ENCODE measurements at places on chromosomes 1 and 21. TPM values are rescaled to one million over a fixed set of nuclear protein-coding genes. Genes with fewer than 3 reads are reported as not detected.

The SLX9 gene
- total RNA-seq, result 7.3 TPM

The HSF2BP gene
- total RNA-seq, result 2.5 TPM

GRCh38 chr1:172764378-172764777 lies 105.5 kb downstream of the FASLG start:
- no peak for DNase-seq

GRCh38 chr1:234238060-234238459 lies 135.2 kb upstream of the COA6 start:
- DNase-seq, result no peak

DNA sequence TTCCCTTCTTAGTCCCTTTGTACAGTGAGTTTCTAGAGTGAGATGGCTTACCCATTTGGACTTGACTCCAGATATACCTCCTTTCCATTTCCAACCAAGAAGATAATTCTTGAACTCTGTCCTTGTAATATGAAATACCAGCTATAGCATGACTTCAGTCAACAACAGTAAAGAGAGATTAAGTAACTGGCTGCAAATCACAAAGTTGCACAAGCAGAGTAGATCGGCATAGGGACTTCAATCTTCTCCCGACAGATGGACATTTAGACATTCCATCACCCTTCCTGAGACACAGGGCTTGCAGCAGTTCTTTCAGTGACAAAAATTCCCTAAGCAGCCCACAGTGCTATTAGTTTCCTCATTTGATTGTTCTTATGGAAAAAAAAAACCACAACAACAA lies 44.6 kb downstream of the JAK1 start:
- DNase-seq, result no peak

GRCh38 chr1:44031252-44032169 lies at the start of gene SLC6A9:
TSS of gene SLC6A9 (minus strand) at chr1:44031462. CDS start at chr1:44024277, 7,185 bp downstream.
- no peak for DNase-seq

- DNase-seq, result no peak
Measured at GRCh38 chr1:67719329-67720196, 34.6 kb downstream of the GADD45A start.

The GJC2 gene
- 0.73 TPM for total RNA-seq

The C1QA gene
- total RNA-seq, result 5.8 TPM

GRCh38 chr1:82214606-82215005 lies 413.9 kb downstream of the ADGRL2 start:
- DNase-seq, result no peak

GRCh38 chr1:27994060-27994459 lies 34.3 kb downstream of the XKR8 start:
- DNase-seq, result no peak

The NBPF4 gene
- not detected for total RNA-seq

- no peak for DNase-seq
Measured at GRCh38 chr1:56548571-56548970, 30.8 kb downstream of the PLPP3 start.

- DNase-seq, result no peak
Measured at GRCh38 chr1:119549719-119550132, 42.7 kb downstream of the HSD3B1 start.

GRCh38 chr1:2340918-2341254 lies 50.5 kb downstream of the MORN1 start:
- DNase-seq, result no peak

The HSD3B2 gene
- not detected for total RNA-seq

The LCE1D gene
- not detected for total RNA-seq

The LAX1 gene
- total RNA-seq, result not detected

- no peak for DNase-seq
Measured at GRCh38 chr1:63818567-63819325, 44.9 kb downstream of the ROR1 start.

DNA sequence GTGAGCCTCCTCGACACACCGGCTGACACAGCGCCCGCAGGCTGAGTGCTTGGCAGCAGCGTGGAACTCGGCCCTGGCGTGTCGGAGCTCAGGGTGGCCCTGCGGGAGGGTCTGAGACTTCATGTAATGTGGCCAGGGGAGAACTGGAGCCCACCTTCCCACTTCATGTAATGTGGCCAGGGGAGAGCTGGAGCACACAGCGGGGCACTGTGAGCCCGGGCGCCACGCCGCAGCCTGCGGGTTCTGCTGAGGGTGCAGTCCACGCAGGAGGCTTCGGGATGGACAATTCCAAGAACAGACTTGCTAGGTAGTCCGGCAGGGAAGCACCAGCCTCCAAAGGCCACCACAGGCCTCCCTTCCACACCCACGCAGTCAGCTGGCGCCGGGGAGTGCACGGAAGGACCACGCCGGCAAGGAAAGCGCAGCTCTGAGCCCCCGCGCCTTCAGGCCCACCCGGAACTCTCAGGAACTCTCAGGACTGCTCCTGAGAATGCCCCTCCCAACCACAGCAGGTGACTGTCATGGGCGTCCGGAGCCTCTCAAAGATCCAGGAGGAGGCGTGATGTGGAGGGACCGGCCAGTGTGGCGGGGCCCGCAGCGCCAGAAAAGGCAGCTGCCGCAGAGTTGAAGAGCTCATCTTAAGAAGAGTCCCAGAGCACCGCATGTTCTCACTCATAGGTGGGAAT lies 19.3 kb upstream of the ADARB1 start:
- DNase-seq, result no peak

- no peak for DNase-seq
Measured at GRCh38 chr21:38359835-38360234, 103.0 kb downstream of the KCNJ15 start.

GRCh38 chr1:165387961-165388360 lies 31.4 kb upstream of the LMX1A start:
- no peak for DNase-seq

GRCh38 chr1:234072793-234073192 lies 168.3 kb downstream of the SLC35F3 start:
- no peak for DNase-seq

DNA sequence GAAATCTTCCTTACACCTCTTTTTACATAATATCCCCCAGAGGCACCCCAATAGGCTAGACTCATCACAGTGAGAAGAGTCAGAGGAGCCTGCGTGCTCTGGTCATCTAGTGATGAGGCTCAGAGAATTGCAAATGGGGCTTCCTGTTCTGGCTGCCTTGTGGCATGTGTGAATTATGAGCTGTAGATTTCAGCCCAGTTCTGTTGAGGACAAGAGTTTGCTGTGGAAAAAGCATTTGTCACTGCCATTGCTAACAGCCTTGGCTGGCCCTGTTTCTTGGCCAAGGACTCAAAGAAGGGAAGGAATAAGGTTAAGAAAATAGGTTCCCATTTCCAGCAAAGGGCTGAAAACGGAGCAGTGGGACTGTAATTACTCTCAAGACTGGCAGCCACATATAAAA lies 30.7 kb downstream of the MRAP start:
- no peak for DNase-seq

The CD1E gene
- not detected for total RNA-seq

The GOLT1A gene
- total RNA-seq, result 0.54 TPM

DNA sequence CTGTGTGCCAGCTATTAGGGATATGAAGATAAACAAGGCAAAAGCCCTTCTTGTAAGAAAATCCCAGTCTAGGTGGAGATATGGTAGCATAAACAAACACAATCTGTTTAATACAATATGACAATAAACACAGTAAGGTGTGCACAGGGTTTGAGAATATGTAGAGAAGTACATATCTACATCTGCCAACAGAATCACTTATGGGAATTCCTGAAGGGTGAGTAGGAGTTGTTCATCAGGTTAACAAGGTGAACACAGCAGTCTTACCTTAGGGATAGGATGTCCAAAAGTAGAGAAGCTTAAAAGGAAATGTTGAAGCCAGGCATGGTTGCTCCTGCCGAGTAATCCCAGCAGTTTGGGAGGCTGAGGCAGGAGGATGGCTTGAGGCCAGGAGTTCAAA lies 57.7 kb upstream of the LRRC7 start:
- DNase-seq, result no peak

DNA sequence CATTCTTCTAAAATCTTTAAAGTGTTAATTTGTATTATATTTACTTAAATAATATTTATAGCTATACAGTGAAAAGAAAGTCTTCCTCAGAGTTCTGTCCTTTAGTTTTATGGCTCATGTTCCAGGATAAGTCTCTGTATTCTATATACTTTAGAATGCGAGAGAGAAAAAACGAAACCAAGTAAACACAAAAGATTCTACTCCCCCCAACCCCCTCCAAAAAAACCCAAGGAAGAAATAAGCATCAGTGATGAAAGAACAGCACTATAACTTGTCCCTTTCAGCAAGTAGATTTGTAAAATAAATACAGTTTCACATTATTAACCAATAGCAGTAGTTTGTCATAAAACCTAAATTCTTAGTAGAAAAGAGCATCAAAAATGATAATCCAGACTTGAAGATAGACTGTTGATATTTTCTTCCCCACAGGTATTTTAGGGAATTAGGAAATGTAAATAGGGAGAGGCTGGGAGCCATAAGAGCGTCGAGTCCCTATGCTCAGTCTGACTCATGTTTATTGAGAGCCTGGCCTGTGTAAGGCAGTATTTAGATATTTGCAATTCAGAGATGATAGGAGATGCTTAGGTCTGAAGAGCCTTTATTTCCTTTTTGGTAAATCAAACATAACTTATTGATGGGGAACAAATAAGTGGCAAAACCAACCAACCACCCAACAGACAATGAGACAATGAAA lies 35.5 kb downstream of the CDC14A start:
- DNase-seq, result no peak

GRCh38 chr1:61079296-61079897 lies 3.0 kb upstream of the NFIA start:
- DNase-seq, result no peak

DNA sequence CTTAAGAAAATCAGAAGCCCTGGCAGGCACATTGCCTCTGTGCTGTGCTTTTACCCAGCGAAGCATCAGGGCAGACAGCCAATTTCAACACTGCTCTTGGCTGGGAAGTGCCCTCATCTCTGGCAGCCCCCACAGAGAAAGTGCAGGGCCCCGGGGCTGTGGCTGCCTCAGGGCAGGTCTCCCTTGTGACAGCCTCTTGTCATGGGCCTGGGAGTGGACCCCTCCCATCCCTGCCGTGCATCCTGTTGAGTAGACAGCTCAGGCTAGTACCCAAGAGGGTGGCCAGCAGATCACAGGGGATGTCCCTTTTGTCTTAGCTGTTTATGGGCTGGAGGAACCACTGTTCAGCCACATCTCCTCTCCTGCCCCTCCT lies 23.3 kb downstream of the TTC34 start:
- no peak for DNase-seq

The MSH4 gene
- 0.73 TPM for total RNA-seq

DNA sequence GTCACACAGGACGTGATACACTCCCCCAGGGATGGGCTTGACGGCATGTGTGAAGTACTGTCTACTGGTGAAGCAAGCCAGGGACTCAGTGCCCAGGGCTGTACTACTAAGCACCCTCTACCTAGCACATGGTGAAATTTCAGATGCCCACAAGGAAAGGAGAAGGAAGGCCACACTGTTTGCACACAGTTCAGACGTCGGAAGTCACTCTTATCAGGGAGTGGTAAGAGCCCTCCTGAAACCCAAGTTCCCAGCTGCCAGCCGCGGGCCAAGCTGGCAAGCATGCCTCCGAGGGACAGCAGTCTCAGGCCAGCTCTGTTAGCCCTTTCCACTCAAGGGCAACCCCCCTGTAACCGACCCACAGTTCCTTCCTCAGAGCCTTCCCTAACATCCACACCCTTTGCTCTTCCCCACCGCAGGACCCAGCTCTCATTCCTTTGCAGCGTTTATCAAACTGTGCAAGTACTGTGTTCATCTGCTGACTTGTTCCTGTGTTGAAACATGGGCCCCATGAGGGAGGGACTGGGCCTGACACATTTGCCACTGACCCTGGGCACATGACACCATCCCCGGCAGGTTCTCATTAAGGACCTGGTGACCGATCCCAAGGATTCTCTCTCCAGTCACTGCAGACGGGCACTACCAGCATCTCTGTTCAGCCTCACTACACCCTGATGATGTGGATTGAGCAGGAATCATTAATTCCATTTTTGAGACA lies 58.5 kb downstream of the SLC66A1 start:
- no peak for DNase-seq

The VSIG8 gene
- total RNA-seq, result 0.18 TPM

The SMCP gene
- total RNA-seq, result not detected

- DNase-seq, result peak; percentile 96
Measured at GRCh38 chr1:53238197-53239155, at the start of gene MAGOH. TSS of gene MAGOH (minus strand) at chr1:53238518. CDS start at chr1:53238448, 70 bp downstream.

GRCh38 chr21:37338671-37339551 lies 27.7 kb upstream of the DYRK1A start:
- no peak for DNase-seq

The BRDT gene
- total RNA-seq, result not detected

DNA sequence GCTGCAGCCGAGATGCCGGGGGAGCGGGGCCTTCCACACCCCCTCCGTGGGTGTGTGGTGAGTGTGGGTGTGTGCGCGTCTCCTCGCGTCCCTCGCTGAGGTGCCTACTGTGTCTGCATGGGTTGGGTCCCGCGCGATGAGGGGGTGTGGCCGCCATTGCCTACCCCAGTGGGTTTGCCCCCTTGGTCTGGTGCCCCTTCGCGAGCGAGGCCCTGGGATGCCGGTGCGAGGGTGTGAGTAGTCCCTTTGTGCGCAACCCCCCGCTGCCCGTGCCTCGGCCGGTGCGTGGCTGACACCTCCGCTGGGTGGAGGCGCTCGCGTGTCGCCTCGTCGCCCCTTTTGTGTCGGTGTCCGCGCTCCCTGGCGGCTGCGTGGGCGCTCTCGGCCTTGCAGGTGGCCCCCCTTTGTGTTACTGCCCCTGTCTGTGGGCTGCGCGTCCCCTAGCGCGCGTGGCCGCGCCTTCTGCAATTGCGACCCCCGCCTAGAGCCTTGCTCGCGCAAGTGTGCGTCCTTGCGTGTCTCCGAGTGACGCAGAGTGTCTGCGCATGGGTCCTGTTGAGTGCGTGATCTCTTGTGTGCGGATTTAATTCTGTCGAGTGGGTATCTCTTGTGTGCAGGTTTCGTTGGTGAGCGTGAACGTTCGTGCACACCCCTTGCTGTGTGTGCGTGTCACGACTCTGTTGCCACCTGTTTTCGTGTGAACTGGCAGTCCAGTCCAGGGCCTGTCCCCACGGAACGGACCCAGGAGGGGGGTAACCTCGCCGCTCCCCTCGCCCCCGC lies 553 bp downstream of the TTC3 start:
- peak; percentile 74 for DNase-seq

- DNase-seq, result no peak
Measured at GRCh38 chr1:233281711-233282581, 13.6 kb downstream of the PCNX2 start.

The IL22RA1 gene
- total RNA-seq, result not detected

The KIF21B gene
- total RNA-seq, result 101 TPM

The ZBTB21 gene
- total RNA-seq, result 13.3 TPM

- DNase-seq, result peak; percentile 53
Measured at GRCh38 chr1:5994713-5995621, 2.7 kb upstream of the NPHP4 start.

DNA sequence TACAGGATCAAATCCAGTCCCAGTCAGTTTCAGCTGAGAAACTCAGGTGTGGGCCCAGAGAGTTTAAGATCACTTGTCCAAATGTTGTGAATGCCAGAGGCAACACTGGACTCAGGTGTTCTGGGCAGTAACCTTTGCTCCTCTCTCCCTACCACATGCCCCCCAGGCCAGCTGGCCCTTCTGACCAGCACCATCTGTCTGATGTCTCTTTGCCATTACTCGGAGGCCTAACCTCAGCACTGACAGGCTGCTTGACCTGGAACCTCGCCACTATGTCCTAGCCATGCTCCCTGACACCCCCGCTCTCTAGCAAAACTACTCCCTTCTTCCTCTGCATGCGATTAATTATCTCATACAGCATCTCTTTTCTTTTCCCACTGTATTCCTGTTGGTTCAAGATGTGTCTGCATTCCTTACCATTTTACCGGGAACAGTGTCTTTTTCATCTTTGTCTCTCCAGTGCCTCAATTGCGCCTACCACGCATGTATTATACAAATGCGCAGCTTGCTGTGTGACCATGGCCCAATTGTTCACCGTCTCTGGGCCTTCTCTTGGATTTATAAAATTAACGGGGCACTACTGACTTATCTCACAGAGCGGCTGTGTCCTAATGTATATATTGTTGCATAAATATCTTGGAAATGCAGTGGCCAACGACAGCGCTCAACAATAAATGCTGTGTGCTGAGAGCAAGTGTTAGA lies 159.5 kb upstream of the IRF2BP2 start:
- DNase-seq, result peak; percentile 54
